PC-3 (cell line): ENCODE measurements at places on chromosomes 12 and 14. TPM values are rescaled to one million over a fixed set of nuclear protein-coding genes. Genes with fewer than 3 reads are reported as not detected.

Gene CACNA1C
- not detected in 2 replicates for total RNA-seq

Gene LAG3
- 0.40 and 0.58 TPM in 2 replicates for total RNA-seq

Gene TAS2R9
- not detected in 2 replicates for total RNA-seq

Gene SMCO2
- 0.69 and 1.7 TPM in 2 replicates for total RNA-seq

Gene NTN4
- 39.6 and 40.3 TPM in 2 replicates for total RNA-seq

Gene RDH12
- not detected in 2 replicates for total RNA-seq

Gene RNASE7
- not detected in 2 replicates for total RNA-seq

Gene PDE3A
- 0.58 and 2.0 TPM in 2 replicates for total RNA-seq

Gene SYCP3
- not detected in 2 replicates for total RNA-seq

Gene CCDC196
- total RNA-seq: not detected in 2 replicates

Gene DNAI7
- not detected in 2 replicates for total RNA-seq

Gene SERPINA1
- 5.4 and 10.5 TPM in 2 replicates for total RNA-seq

Gene MYO1H
- total RNA-seq: not detected in 2 replicates

Gene KITLG
- 8.4 and 14.9 TPM in 2 replicates for total RNA-seq

Gene CLEC1B
- total RNA-seq: not detected in 2 replicates

Gene WDR89
- 12.1 and 19.0 TPM in 2 replicates for total RNA-seq

Gene CFAP251
- total RNA-seq: 3.2 and 11.5 TPM in 2 replicates

Gene FBXL14
- total RNA-seq: 18.3 and 21.8 TPM in 2 replicates

Gene IL22
- total RNA-seq: not detected in 2 replicates

Gene ACSS3
- total RNA-seq: not detected in 2 replicates

Gene TRPV4
- total RNA-seq: 1.6 and 2.4 TPM in 2 replicates
